ENCODE measurements at places on chromosomes 5 and 9.

GRCh38 chr5:172380301-172380986, 73.9 kb downstream of the SH3PXD2B start:
- DNase-seq = no peak

DNA sequence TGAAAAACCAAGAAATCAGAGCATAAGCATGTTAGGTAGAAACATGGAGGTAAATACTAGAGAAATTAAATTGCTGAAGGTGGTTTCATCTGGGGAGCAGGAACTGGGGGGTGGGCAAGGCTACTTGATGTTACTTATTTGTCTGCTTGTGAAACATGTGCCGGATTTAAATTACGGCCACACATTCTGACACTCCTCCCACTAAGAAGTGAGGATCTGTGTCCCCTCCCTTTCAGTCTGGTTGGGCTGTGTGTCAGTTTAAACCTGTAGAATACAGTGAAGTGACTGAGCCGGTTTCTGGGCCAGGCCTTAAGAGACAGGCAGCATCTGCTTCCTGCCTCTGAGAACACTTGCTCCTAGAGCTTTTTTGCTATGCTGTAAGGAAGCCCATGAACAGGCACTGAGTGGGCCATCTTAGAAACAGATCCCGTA, 2.3 kb upstream of the IARS1 start:
- no peak for DNase-seq

DNA sequence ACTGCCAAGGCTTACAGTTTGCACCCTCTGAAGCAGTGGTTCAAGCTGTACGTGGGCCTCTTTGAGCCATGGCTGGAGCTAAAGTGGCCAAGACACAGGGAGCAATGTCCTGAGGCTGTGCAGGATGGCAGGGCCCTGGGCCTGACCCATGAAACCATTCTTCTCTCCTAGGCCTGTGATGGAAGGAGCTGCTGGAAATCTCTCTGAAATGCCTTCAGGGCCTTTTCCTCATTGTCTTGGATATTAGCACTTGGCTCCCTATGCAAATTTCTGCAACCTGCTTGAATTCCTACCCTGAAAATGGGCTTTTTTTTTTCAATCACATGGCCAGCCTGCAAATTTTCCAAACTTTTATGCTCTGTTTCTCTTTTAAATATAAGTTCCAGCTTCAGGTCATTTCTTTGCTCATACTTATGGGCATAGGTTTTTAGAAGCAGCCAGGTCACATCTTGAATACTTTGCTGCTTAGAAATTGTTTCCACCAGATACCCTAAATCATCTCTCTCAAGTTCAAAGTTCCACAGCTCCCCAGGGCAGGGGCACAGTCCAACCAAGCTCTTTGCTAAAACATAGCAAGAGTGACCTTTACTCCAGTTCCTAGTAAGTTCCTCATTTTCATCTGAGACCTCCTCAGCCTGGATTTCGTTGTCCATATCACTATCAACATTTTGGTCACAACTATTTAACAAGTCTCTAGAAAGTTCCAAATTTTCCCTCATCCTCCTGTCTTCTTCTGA, 138.3 kb downstream of the OSTF1 start:
- DNase-seq = no peak

GRCh38 chr9:75685062-75685461, 205.4 kb upstream of the PCSK5 start:
- no peak for DNase-seq
